ENCODE measurements at places on chromosomes 13 and 19. TPM values are rescaled to one million over a fixed set of nuclear protein-coding genes. Genes with fewer than 3 reads are reported as not detected.

FAM98C gene
- total RNA-seq, result 29.4 TPM

CAPS gene
- 24.3 TPM for total RNA-seq

DPRX gene
- not detected for total RNA-seq

ARHGAP45 gene
- total RNA-seq, result 537 TPM

FBXO17 gene
- total RNA-seq, result not detected

NOP53 gene
- 536 TPM for total RNA-seq

MTMR6 gene
- 20.1 TPM for total RNA-seq

CD37 gene
- total RNA-seq, result 318 TPM

Measured in activated naive CD4-positive, alpha-beta T cell treated with anti-CD3 and anti-CD28 coated beads, Interleukin-2, amount 10 ng/mL, durations not matched to agents 5 hours and 36 hours (primary cell).